Stimulated activated CD4-positive, alpha-beta T cell treated with anti-CD3 and anti-CD28 coated beads, TNF-alpha, amount 100 ng/mL, for 1 hour (primary cell): ENCODE measurements at places on chromosomes 4 and X.

- no peak for DNase-seq
Measured at GRCh38 chr4:81757691-81758090, 286.0 kb upstream of the RASGEF1B start.

DNA sequence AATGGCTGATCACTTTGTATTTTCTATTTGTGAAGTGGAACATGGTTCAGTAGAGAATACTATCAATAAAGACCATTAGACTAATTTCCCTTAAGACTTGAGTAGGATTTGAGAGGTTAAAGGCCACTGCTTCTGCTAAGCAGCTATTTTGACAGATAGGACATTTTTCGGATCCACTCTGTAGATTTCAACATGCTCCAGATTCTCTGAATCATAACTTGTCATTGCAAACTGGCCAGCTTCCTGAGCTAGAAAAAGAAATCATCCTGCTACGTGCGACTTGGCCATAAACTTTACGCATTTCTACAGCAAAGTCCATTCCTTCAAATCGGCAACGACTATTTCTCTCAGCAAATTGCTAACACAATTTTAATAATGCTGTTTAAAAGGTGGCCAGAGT lies 55.2 kb downstream of the MGST2 start:
- no peak for DNase-seq

- DNase-seq, result no peak
Measured at GRCh38 chr4:169869490-169869889, 111.7 kb upstream of the HPF1 start.

DNA sequence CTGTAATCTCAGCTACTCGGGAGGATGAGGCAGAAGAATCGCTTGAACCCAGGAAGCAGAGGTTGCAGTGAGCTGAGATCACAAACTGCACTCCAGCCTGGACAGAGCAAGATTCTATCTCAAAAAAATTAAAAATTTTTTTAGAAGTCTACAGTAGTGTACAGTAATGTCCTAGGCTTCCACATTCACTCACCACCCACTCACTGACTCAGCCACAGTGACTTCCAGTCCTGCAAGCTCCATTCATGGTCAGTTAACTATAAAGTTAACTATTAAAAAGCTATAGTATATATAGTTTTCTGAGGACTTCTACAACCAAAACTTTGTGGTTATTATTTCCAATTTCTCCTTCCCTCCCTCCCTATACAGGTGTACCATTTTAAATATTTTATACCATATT lies 34.7 kb upstream of the NEUROG2 start:
- no peak for DNase-seq

- no peak for DNase-seq
Measured at GRCh38 chr4:98771959-98772632, 113.7 kb upstream of the TSPAN5 start.

DNA sequence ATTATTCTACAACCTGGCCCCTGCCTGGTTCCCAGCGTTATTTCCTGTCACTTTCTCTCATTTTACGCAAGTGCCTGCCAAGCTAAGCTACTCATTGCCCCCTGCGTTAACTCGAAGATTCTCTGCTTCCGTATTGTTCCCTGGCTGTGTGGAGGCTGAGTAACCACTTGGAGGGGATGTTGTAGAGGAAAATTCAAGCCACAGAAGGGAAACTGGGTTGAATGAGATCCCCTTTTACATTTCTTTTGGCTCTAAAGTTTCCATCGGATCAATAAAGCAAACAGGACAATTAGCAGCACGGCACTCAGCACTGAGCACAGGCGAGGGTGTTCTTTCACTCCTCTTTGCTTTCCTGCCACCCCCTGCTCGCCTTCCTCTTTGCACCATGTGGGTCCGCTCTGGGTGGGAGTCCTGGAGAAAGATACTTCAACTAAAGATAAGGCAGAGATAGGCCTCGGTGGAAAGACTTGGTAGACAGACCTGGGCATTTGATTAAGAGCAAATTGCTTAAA lies 4.2 kb upstream of the TMSB4X start:
- DNase-seq, result no peak

DNA sequence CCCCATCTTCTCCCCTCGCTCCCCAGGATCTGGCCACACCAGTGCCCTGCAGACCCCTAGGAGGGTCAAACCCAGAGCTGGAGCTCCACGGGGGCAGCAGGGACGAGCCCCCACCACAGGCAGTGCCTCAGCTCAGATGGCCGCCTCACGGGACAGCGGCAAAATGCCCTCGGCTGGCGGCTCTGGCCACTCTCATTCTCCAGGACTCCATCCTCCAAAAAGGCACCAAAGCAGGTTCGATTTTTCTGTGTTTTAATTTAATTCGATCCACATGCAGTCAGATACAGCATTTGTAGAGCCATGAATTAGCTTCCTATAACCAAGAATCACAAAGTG lies 8.3 kb downstream of the FAM53A start:
- no peak for DNase-seq

DNA sequence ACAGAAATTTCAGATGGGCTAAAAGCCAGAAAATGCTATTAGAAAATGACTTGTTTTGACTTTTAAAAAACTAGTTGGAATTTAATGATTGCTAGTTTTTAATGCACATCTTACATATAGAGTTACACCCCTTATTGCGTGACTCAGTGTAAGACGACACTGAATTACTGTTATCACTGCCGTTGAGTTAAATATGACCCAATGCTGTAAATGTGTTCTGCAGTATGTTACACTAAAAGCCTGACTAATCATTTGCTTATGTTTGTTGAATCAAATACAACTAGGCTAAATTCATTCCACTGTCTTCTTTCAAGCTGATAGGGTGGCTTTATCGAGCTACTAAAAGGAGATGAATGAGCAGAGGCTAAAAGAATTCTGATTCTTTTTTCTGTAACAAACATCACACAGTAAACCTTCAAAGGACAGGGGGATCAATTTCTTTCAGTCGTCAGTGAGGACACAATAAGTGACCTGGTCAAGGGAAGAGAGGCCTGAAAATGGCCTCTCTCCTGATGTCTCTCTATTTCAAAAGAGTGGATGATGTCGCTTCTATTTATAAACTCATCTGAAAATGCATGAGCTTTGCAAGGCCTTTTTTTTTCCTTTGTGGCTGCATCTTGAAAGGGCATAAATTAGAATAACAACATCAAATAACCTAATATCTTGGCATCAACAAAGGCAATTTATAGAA lies 142.2 kb upstream of the KCNIP4 start:
- no peak for DNase-seq

DNA sequence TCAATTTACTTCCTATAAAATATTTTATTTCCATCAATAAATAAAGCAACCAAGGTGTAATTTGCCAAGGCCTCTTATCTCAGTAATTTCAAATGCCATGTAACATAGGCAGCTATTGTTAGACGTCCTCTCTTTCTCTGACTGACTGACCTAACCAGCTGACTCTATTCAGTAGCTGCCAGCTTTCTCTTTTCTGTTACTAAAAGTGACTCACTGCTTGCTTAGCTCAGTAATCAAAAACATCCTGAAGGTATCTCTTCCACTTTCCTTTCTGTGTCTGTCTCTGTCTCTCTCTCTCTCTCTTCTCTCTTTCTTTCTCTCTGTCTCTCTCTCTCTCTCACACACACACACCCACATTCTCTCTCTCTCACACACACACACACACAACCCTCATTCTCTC lies 134.2 kb downstream of the SPOCK3 start:
- DNase-seq, result no peak

DNA sequence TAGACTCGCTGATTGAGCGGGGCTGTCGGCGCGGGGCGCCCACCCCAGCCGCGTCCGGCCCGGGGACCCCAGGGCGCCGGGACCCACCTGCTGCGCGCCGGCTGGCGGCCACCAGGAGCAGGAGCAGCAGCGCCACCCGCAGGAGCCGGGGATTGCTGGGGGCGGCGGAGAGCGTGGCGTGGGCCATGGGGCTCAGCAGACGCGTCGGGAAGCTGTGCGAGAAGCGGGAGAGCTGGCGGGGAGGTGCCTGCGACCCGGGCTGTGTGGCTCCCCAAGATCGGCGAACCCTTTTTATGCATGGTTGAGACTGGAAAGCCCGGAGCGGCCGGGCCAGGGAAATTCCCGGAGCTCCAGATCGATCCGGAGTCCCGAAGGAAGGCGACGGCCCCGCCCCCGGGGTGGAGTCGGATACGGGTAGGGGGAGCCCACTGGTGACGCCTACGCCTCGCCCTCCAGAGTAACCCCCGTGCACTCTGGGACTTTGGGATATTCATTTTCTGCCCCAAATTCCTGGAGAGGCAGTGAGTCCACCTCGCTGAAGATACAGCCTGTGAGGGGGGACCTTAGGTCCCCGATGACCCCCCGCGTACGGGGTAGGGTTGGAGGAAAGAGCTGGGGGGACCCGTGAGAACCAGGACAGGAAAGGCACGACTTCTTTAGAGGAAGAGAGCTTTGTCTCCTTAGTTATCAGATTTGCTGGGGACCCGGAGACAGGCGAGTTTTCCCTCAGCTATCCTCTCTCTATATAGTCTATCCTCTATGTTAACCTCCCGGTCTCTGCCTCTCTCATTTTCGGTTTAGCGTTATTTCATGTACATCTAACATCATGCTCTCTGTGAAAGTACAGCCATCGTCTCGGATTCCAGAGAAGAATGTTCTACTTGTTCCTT lies at the start of gene CXCL3:
Gene CXCL3 (minus strand): TSS at position 265 of the 890 bp plus-strand sequence. CDS start 78 bp downstream, at position 187.
- DNase-seq, result no peak

DNA sequence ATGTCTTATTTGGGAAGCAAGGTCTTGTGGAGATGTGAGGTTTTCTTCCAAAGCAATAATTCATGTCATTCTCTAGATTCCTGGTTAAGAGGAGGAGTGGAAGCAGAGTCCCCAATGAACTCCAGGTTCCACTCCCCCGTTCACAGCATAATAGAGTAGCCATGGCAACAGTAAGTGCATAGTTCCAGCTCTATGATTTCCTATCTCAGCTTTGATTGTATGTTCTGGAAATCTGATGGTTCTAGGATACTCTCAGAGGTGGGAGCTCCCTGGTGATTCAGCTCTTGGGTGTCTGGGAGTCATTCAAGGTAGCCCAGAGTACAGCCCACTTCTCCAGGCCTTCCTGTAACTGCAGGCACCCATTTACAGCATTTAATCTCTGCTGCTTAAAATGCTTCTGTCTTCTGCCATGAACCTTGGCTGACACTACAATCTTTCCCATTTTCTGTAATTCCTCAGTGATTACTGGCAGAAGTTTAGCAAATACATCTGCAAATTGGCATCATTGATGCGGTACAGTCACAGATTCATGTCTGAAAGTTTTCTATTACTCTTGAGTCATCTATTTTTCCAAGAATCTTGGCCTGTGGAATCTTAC lies 242.0 kb downstream of the MAPK10 start:
- no peak for DNase-seq

- DNase-seq, result no peak
Measured at GRCh38 chrX:39907964-39908661, 189.6 kb downstream of the BCOR start.

DNA sequence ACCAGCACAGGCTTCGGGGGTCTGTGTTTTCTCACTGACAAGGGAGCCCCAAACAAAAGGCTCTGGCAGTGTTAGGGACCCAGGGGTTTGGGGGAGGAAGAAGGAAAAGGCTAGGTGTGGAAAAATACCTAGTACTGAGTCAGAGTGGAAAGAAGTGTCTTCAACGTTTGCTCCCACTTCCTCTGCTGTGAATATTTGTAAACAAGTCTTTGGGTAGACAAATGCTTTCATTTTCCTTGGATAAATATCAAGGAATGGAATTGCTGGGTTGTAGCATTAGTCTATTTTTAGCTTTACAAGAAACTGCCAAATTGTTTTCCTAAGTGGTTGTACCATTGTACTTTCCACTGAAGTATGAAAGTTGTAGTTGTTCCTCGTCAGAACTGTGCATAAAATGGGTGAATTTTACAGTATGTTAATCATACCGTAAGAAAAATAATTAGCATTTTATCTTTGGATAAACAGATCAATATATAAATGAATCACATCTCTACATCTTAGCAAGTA lies 17.4 kb downstream of the COL4A5 start:
- DNase-seq, result no peak

- DNase-seq, result no peak
Measured at GRCh38 chrX:65035446-65035770, 59.2 kb upstream of the ZC4H2 start.

GRCh38 chr4:120025516-120025915 lies 41.1 kb downstream of the MAD2L1 start:
- DNase-seq, result no peak

DNA sequence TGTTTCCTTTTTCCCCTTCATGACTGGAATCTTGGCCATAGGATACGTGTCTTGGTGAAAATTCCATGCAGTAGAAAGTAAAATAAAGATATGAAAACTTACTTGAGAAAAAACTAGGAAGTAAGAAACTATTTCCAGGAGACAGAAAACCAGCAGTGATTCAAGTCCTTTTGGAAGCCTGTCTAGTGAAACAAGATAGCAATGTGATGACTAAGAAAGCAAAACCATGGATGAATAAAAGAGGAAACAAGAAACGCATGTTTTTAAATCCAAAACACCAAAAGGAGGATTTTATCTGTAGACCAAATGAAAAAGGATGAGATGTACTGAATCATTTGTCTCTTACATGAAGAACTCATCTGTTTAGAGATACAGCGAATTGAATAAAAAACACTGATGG lies 1430.0 kb downstream of the ARAP2 start:
- no peak for DNase-seq

- no peak for DNase-seq
Measured at GRCh38 chrX:118964252-118964651, 10.2 kb upstream of the LONRF3 start.

- no peak for DNase-seq
Measured at GRCh38 chr4:138500869-138501268, 258.7 kb upstream of the SLC7A11 start.

DNA sequence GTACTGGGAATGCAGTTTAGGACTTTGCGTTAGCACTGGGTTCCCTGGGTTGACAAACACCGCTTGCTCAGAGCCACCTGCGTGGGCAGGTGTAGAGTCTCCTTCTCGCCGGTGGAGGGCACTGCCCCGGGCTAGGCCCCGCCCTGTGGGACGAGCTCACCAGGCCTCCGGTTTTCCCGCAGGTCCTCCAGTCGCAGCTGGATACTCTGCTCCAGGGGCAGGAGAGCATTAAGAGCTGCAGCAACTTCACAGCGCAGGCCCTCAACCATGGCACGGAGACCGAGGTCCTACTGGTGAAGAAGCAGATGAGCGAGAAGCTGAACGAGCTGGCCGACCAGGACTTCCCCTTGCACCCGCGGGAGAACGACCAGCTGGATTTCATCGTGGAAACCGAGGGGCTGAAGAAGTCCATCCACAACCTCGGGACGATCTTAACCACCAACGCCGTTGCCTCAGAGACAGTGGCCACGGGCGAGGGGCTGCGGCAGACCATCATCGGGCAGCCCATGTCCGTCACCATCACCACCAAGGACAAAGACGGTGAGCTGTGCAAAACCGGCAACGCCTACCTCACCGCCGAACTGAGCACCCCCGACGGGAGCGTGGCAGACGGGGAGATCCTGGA lies 49.2 kb upstream of the MND1 start:
- no peak for DNase-seq

GRCh38 chr4:33959519-33959918 lies 2284.8 kb downstream of the ARAP2 start:
- DNase-seq, result no peak
